ENCODE measurements at places on chromosomes 11 and 22.

- DNase-seq: no peak
Measured at GRCh38 chr22:30662040-30662439, 5.6 kb downstream of the DUSP18 start.

DNA sequence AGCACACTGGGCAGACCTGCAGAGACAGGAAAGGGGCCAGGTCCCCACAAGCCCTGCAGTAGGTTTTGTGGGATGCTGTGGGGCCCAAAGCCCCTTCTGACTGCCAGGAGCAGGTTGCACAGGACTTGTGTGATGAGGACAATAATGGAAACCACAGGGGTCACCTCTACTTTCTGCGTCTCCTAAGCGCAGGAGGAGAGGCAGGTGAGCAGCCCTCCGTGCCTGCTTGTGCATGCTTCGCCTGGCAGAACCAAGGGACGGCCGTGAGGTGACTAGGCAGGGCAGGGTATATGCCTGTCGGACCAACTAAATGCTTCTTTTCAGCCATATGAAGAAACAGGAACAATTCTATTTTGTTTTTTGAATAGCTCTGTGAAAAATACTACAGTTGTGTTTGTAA lies 77.9 kb upstream of the PITPNB start:
- DNase-seq: no peak

DNA sequence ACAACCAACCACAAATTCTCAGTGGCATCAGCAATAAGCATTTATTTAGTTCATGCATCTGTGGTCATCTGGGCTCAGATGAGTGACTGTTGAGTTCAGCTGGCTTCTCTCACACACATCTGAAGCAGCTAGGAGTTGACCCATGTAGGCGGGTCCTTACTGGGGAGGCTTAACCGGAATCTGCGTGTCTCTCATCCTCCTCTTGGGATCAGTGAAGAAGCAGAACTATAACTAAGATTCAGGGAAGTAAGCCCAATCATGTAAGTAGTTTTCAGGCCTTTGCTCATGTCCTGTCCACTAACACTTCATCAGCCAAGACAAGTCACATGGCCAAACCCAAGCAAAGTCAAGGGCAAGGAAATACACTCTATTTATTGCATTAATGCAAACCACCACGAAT lies 236.2 kb downstream of the C11orf87 start:
- no peak for DNase-seq

DNA sequence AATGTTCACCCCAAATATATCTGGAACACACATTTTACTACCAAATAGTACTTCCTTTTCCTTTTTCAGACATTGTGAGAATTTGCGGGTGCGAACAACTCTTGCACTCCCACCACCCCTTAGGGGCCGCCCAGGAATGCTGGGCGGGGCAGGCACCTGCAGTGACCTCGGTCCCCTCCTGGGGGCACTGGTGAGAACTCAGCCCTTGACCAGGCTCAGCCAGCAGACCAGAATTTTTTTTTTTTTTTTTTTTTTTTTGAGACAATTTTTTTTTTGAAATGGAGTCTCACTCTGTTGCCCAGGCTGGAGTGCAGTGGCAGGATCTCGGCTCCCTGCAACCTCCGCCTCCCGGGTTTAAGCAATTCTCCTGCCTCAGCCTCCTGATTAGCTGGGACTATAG lies 75.8 kb downstream of the ARHGAP8 start:
- no peak for DNase-seq

- no peak for DNase-seq
Measured at GRCh38 chr22:36946421-36947158, 33.2 kb downstream of the CSF2RB start.

- no peak for DNase-seq
Measured at GRCh38 chr11:83764643-83765042, 478.5 kb upstream of the CCDC90B start.

- DNase-seq: no peak
Measured at GRCh38 chr11:72643547-72643946, 30.7 kb downstream of the PDE2A start.

- DNase-seq: no peak
Measured at GRCh38 chr22:27223317-27224177, 566.2 kb downstream of the MIAT start.

GRCh38 chr11:90243534-90243933 lies 20.7 kb upstream of the CHORDC1 start:
- DNase-seq: no peak

DNA sequence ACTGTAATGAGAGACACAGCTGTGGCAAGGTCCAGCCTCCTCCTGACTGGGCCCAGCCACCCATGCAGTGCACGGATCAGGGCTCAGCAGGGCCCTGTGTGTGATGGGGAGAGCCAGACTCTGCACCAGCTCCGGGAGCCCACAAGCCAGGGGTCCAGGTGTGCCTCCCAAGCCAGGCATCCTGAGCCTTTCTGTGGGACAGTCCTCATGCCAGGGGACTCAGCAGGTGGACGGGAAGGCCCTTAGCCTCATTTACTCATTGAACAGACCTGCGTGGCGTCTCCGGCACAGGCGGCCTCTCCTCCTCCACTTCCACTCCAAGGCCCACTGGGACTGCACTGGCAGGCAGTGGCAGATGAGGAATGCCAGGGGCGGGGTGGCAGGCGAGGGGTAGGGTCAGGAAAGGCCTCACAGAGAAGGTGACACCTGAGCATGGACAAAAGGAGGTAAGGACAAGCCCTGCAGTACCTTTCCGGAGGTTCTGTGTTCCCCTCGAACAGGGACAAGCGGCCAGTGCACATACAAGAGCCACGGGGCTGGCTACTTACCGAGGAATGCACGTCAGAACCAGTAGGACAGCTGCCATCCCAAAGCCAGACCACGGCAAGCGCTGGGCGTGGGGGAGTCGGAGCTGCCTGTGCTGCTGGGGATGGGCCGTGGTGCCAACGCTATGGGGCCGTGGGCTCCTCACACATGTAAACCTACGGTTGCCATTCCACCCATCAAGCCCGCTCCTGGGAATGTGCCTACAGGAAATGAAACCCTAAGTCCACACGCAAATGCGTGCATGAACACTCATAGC lies 52.7 kb downstream of the IGF2 start:
- DNase-seq: no peak

- no peak for DNase-seq
Measured at GRCh38 chr11:11038352-11038751, 180.5 kb upstream of the ZBED5 start.

DNA sequence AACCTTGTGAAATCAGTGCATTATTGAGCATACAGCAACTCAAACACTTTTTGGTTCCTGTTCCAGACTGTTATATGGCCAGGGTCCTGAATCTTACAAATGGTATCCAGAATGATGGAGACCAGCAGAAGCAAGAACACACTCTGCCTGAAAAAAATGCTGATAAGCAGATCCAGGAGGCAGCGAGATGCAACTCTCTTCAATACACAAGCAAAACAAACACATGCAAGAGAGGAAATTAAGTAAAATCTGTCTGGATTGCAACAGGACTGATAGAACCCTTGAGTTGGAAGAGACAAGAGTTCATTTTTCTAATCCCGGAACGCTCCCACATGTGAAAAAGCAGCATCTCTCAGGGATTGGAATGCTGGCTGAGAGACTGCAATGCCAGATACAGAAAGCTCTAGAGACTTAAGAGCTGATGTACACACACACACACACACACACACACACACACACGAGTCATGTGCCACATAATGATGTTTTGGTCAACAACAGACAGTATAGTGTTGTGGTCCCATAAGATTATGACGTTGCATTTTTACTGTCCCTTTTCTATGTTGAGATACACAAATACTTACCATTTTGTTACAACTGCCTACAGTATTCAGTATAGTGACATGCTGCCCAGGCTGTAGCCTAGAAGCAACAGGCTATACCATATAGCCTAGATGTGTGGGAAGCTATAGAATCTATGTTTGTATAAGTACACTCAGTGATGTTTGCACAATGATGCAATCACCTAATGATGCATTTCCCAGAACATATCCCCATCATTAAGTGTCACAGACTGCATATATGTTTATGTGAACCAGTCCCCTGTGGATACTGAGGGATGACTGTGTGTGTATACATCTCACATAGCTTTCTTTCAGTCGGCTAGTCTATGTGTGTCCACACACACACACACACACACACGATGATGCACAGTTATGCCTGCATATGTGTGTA lies 406.6 kb downstream of the LARGE1 start:
- DNase-seq: no peak

GRCh38 chr11:19691815-19692500 lies 20.7 kb upstream of the NAV2 start:
- no peak for DNase-seq

DNA sequence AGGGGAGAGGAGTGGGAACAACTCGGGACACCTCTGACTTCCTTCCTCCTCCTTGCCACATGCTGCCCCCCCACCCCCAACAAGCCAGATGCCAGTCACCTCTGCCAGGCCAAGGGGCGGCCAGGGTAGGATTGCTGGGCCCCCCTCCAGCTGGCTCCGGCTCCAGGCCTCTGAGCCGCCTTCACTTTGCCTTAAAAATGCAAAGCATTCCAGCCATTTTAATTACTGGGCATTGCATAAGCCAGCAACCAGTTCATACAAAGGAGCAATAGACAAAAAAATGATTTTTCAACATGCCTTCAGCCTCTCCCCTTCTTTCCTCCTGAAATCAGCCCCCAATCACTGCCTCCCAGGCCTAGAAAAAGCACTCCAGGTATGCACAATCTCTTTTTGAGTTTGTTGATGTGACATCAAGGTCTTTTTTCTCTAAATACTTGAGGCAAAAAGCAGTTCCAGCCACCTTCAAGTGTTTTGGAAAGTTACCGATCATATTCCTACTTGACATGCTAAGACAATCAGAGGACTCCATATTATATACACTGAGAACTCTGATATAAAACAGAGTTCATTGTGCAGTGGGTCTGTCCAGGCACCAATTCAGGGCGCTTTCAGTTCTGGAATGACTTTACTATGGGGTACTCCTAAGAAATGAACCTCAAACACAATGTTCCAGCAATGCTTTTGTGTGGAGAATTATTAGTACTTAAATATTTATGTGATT lies 12.4 kb upstream of the TIMP3 start:
- no peak for DNase-seq

- no peak for DNase-seq
Measured at GRCh38 chr11:69823641-69824265, 4.5 kb upstream of the FGF3 start.

GRCh38 chr22:45740236-45740635 lies 68.6 kb downstream of the ATXN10 start:
- no peak for DNase-seq

GRCh38 chr22:45865561-45866125 lies 111.3 kb downstream of the WNT7B start:
- DNase-seq: no peak

DNA sequence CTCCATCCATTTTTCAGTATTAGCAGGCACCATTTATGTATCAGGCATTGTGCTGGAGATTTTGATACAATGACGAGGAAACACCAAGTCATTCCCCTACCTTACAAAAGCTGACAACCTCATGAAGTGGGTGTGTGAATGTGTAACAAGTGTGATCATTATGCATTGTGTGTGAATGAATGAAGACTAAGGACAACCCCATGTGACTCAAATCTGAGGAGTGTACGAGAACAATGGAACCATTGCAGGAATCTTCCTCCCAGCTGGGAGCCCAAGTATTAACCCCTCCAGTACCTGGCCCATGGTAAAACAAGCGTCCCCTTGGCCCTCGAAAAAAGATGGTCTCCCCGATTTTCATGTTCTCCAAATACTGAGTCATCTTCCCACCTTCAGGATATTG lies 4.4 kb downstream of the CYB5R2 start:
- DNase-seq: no peak

DNA sequence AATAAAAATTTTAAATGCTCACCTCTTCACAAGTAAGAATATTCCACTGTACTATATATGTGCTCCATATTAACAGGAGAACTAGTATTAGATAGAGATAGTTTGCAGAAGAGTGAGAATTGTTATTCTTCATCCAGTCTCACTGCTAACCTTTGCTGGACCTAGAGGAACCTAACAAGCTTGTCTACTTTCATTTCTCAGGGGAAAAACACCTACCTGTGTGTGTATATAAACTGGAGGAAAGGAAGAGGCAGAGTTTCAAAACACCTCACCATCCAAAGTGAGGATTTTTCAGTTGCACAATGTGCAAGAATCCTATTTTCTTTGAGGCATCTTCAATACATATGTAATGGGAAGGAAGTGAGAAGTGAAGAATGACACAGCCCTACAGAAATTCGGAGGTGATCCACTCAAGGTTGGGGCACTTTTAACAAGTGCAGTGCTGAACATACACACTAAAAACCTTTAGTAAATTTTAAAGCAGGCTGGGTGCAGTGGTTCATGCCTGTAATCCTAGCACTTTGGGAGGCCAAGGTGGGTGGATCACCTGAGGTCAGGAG lies 52.4 kb downstream of the SYTL2 start:
- DNase-seq: no peak

DNA sequence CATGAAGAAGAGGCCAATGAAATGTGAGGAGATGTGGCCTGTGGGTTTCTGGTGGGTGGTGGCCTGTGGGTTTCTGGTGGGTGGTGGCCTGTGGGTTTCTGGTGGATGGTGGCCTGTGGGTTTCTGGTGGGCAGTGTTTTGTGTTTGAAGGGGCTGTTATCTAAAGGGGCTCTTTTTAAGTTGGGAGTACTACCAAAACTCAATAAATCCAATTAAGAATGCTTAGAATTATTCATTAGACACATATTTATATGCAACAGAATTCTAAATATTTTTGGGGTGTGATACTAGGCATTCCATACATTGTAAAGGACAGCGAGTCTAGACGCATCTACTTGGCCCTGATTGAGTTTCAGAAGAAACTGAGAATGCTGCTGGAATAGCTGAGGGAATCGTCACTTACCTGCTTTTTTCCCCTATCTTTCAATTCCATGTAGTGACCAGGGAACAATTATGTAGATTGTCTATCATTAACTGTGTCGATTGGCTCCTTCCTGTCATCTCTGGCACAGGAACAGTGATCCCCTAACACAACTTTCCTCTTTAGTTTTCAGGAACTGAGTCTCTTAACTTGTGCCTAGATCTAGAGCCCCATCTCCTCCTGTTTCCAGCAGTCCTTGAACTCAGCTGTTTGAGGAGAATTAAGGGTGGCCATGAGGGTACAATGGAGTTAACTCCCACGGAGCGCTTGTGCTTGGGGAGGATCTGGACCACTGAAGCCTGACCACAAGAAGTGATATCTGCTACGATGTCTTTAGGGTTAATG lies 37.3 kb upstream of the TOP3B start:
- DNase-seq: no peak

DNA sequence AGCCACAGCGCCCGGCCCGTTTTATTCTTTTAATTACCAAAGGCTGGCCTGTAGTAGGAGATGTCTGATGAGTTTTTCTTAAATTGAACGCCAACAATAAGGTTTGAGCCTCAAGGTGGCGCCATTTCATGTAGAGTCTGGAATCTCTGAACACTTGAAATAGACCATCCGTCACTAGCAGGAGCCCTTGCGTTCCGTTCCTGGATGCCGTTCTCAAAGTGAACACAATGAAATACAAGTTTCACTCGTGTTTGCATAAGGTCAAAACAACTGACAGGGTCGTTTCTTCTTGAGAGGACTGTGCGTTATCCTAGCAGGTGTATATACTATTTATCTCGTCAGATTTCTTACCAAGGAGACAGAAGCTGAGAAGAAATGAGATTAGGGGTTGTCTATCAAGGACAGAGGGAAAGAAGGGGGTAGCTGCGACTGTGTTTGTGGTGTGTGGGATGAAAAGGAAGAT lies 18.7 kb upstream of the SCGB1D1 start:
- DNase-seq: peak; percentile 35

All from activated CD4-positive, alpha-beta T cell treated with anti-CD3 and anti-CD28 coated beads, Interleukin-2, amount 50 U/mL, for 24 hours (primary cell).